ENCODE measurements at places on chromosomes 5 and 9. TPM values are rescaled to one million over a fixed set of nuclear protein-coding genes. Genes with fewer than 3 reads are reported as not detected.

TLE1 gene
- polyA plus RNA-seq, result 31.5 TPM

DAB2 gene
- 7.5 TPM for polyA plus RNA-seq

PTPA gene
- polyA plus RNA-seq, result 127 TPM

GABRA6 gene
- polyA plus RNA-seq, result not detected

CBY3 gene
- polyA plus RNA-seq, result not detected

FYB1 gene
- 1.0 TPM for polyA plus RNA-seq

FAM169A gene
- 8.9 TPM for polyA plus RNA-seq

GRCh38 chr5:79560771-79561524 is 47.0 kb upstream of the HOMER1 start:
- DNase-seq, result no peak

GRCh38 chr5:133794771-133795415 is 173.5 kb downstream of the C5orf15 start:
- DNase-seq, result no peak

DNA sequence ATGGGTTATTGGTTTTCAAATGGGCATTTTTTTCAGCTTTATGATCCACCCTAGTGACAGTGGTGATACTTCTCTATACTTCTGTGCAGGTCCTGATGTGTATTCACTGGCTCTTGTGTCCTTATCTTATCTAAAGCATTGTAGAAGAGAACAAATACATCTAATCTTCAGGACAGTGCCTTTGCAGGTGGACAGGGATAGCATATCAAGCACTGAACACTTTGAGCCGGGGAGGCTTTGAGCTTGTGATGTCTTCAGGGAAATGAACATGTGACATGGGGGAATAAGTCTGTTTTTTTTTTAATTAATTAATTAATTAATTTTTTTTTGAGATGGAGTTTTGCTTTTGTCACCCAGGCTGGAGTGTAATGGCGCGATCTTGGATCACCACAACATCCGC is 115.5 kb upstream of the KLF4 start:
- DNase-seq, result no peak

- DNase-seq, result no peak
Measured at GRCh38 chr5:135045488-135045887, 11.5 kb upstream of the PITX1 start.

DNA sequence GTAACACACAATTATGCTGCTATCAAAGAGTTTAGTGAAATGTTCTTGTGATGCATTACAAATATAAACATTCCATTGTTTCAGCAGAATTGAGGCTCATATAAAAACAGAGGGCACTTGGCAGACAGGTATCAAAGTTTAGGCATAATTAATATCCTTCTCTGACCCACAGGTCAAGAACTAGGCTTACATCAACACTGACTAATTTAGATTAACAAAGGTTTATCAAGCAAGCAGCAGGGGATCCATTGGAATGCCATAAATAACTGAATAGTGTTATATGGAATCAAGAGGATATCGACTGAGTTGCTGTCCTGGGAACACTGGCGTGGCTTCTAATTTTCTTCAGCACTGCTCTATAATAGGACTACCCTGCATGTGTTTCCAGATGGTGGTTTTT is 414.5 kb upstream of the ARRDC3 start:
- DNase-seq, result no peak

- DNase-seq, result no peak
Measured at GRCh38 chr5:27598576-27598975, 560.2 kb upstream of the CDH9 start.

GRCh38 chr5:150219142-150219541 is 29.3 kb downstream of the SLC6A7 start:
- DNase-seq, result no peak

DNA sequence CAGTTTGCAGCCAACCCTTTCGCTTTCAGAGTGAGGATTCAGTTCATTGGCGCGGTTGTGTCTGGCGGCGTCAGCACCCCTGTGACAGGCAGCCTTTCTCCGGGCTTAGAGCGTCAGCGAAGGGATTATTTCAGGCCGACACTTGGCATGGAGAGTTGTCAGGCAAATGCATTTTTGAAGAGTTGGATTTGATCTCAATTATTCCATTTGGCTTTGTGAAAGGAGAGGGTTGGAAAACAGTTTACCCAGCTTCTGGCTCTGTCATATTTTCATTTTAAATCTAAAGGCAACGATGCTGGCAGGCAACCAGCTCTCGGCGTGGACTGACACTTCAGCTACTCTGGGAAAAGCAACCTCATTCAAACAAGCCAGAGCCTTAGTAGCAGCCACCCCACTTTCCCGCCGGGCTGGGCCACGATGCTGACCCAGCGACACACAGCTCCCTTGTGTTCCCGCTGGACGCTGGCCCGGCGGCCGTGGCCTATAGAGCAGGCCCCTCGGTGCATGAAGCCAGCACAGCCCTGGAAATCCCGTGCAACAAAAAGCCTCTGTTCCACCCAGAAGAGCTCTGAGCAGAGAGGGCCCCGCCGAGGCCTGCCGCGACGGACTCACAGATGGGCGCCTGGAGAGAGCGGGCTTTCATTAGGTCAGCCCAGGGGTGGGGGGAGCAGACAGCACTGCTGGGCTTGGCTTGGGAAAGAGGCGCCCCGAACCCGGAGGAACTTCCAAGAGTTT is 28.9 kb upstream of the LPCAT1 start:
- DNase-seq, result no peak

DNA sequence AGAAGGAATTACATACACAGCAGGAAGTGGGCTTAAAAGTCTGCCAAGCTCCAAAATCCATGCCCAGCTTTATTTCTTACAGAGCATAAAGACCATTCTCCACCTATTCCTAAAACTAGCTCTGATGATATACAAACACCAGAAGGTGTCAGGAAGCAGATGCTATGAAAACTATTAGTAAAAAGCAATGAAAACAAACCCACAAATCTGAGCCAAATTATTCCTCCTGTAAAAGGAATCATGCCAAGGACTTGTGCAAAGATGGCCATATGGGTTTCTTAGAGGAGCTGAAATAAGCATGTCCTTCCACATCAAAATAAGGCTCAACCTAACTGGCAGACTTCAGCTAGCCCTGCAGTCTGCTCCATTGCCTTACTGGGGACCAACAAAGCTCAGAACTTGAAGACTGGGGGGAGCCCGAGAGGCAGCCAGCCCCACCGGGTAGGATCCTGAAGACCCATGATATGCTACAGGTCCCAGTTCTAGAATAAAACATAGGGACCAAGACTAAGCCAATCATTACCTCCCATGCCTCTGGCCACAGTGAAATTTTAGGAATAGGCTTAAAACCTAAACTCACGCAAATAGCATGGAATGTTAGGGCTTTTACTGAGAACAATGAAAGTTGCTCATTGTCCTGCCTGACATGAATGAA is 42.8 kb upstream of the GABRP start:
- no peak for DNase-seq

- no peak for DNase-seq
Measured at GRCh38 chr9:74333384-74334032, 163.6 kb upstream of the RORB start.

DNA sequence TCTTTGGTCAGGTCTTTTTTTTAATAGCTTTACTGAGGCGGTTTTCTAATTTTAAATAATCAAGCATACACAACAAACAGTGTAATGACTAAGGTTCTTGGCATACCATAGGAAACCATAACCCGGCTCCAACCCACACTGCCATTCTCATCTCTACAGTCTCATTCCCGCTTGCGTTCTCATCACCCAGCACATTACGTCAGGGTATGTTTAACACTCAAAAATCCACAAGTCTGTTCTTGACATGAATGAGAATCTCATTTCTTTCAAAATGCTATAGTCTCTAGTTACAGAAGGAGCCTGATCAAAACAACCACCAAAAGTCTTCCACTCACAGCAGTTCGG is 505 bp downstream of the C5orf34 start:
- no peak for DNase-seq

DNA sequence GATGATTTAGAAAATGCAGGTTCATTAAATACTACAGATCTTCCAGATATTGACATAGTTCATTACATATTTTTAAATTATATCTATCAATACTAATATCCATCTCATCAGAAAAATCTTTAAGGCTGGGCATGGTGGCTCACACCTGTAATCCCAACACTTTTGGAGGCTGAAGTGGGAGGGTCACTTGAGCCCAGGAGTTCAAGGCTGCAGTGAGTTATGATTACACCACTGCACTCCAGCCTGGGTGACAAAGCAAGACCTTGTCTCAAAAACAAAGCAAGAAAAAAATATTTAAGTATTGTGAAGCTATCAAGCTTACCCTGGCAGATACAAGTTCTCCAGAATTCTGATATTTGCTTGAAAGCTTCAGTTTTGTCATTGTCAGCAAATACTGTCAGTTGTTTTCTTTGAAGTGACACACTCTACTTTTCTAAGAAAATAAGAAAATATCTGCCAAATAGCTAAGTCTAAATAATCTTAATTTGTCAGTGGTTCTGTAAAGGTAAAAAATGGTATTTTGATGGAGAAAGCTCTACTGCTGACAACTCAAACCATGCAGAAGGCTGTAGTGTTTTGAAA is 14.9 kb downstream of the LYRM7 start:
- DNase-seq, result no peak

- no peak for DNase-seq
Measured at GRCh38 chr5:55327281-55327680, 19.5 kb downstream of the MTREX start.

Measured in keratinocyte (primary cell).